ENCODE measurements at places on chromosomes 4 and X.

- no peak for DNase-seq
Measured at GRCh38 chrX:47293106-47293505, 60.3 kb downstream of the USP11 start.

DNA sequence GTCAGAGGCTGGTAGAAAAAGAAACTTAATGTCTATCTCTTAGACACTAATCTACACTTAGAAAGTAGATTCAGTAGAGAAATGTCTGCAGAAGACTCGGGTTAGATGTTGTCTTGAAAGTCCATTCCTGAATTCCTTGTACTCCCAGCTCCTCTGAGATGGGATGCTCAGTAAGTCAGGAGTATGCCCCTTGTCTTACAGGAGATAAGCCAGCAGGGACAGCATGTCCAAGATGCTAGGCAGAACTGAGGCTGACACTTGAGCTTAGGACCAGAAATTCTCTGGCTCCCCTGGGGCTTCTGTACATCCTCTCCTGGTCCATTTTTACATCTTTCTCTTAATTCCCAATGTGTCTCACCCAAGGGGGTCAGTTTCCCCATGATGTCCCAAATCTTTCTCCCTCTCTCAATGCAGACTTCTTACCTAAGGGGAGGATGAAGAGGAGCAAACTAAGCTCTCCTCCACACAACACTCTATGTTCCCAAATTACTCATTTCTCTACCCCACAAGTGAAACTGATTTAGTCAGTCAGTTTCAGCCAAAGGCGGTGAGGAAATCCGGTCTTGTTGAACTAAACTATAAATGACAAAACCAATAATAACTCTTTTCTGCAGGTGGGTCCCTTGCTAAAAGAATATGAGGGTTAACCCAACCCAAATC, 558.2 kb upstream of the DIPK2B start:
- DNase-seq, result no peak

GRCh38 chr4:125316401-125316790, 1.6 kb downstream of the FAT4 start:
- DNase-seq, result no peak

- DNase-seq, result peak; percentile 8
Measured at GRCh38 chr4:13656569-13657405, 29.3 kb upstream of the BOD1L1 start.

DNA sequence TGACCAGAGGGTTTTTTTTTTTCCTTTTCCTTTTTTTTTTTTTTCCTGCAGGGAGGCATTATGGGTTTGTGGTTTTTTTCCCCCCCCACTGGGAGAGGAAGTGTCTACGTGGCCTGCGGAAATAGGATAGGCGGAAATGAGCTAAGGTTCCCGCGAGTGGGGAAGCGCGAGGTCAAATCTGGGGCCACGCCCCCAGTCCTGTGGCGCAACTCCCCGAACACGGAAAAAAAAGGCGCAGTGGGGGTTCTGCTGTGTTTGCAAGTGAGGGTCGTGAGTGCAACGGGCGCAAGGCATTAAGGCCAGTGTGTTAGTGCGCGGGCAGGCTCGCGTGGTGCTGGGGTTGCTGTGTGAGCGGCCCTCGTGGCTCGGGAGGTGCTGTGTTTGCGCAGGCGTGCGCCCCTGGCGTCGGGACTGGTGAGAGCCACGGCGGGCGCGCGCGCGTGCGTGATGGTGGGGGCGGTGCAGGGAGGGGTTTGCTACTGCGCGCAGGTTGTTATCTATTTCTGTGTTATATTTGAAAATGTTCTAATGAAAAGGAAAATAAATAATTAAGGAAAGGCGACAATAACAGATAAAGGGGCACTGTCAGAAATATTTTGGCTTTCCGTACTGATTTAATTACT, 685 bp upstream of the MORF4L2 start:
- DNase-seq, result peak; percentile 78

DNA sequence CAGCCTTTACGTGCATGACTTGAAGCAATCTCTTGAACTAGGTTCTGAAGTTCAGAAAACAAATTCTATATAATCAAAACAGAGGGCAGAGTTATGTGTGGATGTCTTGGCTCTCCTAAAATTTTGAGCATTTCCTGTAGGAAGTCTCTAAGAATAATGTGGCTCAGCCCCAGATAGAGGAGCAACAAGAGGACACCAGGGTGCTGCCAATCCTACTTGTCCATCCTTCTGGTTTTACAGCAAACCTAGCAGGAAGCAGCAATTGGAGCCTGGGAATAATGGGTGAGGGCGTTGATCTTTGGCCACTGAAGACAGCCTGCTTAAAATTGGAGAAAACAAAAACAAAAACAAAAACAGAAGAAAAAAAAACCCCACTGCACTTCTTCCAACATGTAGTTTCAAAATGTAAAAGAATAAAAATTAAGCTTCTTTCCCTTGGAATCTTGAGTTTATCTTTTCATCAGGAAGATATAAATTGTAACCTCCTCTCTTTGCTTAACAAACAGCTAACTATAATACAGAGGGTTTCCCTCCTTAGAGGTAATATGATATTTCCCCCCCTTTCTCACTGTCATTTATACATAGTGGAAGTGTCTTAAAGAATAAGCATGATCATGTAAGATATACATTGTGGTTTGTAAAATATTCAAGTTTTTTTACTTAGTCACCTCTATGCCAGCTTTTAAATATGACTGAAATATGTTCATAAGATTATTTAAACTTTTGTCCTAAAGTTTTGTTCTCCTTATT, 130.6 kb downstream of the FBXO8 start:
- no peak for DNase-seq

- no peak for DNase-seq
Measured at GRCh38 chr4:167578906-167579305, 344.6 kb upstream of the SPOCK3 start.

DNA sequence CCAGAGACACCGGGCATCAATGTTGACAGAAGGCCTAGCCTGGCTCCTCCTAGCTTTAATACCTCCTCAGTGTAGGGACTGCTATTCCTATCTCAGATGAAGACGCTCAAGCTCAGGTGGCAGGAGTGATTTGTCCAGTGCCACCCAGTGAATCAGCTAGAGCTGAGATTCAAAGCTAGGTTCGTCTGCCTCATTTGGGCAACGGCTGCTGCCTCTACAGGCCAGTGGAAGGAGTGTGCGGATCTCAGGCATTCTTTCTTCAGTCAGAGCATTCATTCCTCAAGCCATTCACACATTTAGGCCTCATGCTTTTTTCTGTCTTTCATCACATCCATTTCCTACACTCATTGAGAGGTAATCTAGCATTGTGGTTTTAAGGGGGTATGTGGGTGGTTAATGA, 7.3 kb downstream of the TSR2 start:
- peak; percentile 32 for DNase-seq

DNA sequence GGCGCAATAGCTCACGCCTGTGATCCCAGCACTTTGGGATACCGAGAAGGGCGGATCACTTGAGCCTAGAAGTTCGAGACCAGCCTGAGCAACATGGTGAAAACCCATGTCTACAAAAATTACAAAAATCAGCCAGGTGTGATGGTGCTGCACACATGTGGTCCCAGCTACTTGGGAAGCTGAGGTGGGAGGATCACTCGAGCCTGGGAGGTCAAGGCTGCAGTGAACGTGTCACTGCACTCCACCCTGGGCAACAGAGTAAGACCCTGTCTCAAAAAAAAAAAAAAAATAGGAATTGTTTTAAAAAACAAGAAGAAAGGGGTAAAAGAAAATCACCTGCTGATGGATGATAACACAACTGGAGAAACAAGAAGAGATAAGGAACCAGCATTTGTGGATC, 38.8 kb downstream of the CHIC2 start:
- DNase-seq, result no peak

DNA sequence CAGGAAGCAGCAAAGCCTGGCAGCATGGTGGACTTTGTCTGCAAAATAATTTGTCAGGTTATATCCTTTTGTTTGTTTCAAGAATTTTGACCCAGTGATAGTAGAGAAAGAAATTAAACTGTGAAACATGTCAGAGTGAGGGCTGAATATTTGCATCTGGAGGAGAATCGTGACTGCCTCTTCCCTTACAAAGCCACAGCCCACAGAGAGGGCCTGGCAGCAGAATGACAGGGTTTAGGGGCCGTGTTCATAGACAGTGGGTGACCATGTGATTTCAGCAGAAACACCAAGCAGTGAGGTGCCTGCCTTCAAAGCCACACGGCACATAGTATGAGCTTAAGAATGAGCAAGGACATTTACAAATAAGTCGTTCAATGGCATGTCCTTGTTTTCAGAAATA, 24.4 kb upstream of the PLAC8 start:
- DNase-seq, result no peak

- DNase-seq, result no peak
Measured at GRCh38 chrX:129719931-129720530, 18.7 kb upstream of the XPNPEP2 start.

DNA sequence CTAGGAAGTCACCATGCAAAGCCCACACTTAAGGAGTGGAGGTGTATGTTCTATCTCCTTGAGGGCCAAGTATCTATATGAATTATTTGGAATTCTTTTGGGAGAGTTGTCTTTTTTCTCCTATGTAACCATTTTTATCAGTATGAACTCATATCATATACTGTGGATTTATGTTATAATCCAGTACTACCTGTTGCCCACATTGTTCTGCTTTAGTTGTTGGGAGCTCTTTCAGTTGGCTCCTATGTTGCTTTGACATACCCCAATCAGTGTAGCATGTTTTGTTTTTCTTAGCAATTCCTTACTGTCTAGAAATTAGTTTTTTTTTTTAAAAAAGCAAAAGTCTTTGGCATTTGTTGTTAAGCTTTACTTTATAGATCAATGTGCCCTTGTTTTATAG, 13.0 kb downstream of the UCHL1 start:
- no peak for DNase-seq

GRCh38 chr4:36351082-36351666, 69.8 kb downstream of the DTHD1 start:
- peak; percentile 11 for DNase-seq

DNA sequence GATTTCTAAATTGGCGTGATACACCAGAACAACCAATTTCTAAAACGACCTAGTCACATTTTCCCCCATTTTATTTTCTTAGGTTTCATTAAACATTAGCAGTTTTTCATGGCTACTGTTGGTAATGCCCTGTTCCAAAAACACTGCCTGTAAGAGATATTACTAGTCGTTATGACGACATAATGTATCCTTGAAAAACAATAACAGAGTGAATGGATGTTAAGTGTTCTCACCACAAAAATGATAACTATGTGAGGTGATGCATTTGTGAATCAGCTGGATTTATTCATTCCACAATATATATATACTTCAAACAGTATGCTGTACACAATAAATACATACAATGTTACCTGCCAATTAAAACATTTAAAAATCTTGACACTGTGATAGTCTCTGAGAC, 1147.6 kb upstream of the PCDH10 start:
- peak; percentile 2 for DNase-seq

DNA sequence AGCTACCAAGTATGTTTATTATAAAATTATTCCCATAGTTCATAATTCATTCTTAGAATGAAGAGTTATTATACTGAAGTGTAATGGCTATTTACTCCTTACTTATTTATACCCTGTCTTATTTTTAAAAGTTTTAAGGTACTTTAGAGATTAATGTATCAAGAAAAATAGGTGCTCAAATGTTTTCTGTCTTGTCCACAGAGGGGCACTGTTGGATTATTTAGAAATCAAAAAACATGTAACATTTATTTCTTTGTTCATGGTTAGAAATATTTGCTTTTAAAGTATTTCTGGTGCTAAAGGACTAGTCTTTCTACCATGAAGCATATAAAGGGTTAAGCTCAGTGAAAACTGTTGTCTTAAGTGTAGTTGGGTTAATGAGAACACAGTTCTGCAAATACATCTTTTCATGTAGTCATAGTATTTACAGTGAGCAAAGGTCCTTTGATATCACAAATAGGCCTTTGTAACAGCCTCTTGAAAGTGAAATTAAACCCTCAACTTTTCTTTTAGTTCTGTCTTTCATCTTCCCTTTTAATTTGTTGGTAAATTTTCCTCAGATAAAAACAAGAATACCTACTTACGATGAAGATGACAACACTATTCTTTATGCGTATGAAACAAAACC, 7.7 kb downstream of the SCML1 start:
- no peak for DNase-seq

DNA sequence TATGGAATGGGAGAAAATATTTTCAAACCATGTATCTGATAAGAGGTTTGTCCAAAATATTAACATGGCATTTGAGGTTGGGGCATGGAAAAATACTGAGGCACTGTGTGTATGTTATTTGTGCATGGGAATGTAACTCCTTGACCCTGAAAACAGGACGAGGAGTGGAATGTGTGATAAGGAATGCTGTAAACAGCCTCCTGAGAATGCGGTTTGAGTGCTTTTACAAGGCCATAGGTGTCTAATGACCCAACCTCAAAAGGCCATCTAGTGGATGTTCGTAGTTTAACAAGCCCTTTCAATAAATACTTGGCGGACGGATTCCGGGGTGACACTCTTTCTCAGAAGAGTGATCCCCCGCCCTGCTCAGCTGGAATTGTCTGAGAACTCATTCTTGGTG, 162.9 kb upstream of the USP9X start:
- DNase-seq, result peak; percentile 74

- DNase-seq, result no peak
Measured at GRCh38 chr4:48483777-48484493, 792 bp downstream of the SLC10A4 start.

GRCh38 chrX:12903646-12904045, 2.8 kb upstream of the TLR8 start:
- DNase-seq, result no peak

DNA sequence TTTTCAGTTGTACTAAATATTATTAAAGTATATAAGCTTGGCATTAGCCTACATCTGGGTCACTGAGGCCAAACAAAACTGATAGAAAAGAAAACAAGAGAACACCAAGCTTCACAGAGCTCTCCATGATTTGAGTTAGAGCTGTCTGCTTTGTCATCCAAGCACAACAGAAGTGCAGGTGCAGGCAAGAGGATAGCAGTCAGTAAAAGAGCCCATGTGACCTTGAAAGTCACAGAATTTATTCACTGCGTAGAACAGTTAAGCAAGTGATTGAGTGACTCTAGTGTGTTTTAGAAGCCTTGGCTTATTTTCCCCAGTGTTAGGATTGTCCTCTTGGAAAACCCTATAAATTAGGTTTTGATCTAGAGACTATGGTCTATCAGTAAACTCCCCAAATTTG, 49.4 kb upstream of the PRDM5 start:
- no peak for DNase-seq

DNA sequence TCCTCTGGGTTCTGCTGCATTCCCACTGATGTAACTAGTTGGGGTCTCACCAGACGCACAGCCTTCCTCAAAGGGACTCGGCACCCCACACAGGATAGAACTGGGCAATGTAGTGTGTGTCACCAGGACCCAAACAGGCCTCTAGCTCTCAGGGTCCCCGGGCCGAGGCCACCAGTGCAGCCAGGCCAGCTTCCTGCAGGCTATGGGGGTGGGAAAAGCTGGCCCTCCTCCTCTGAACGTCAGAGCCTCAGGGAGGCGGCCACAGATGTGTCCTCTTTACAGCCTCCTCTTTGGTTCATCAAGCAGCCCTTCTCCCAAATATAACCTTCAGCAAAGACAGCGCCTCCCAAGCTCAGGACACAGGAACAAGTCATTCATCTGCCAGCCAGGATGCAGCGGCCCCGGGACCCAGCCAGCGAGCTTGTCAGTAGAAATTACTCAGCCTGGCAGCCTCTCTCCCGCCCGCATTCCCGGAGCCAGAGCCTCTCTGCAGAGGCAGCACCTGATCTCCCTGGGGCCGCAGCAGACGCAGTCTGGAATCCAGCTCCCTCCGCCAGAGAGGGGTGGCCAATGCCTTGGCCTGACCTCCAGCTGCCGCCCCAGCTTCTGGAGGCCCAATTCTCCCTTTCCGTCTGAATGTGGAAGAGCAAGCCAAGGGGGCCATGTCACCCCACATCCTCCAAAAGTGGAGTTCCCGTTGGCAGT, 288.5 kb downstream of the FBXW7 start:
- no peak for DNase-seq

Measured in T47D (cell line).